ENCODE measurements at places on chromosomes 7 and 10. TPM values are rescaled to one million over a fixed set of nuclear protein-coding genes. Genes with fewer than 3 reads are reported as not detected.

- DNase-seq = no peak
Observed at GRCh38 chr7:157429680-157430224, 92.9 kb downstream of the DNAJB6 start.

DNA sequence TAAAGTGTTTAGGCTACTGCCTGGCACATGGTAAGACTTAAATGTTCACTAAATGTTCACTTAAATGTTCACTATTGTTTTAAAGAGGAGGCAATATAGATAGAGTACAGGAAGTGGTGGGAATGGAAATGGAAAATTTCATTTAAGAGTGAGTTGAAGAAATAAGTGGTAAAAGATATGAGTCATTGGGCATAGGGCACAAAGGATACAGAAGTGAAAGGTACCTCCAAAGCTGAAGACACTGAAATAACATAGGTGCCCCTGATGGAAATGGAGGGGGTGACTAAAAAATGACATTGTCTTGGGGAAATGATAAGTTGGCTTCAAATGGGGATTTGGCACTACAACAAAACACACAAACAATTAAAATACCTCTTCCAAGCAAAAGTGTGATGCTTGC is 5.2 kb upstream of the FRA10AC1 start:
- no peak for DNase-seq

DNA sequence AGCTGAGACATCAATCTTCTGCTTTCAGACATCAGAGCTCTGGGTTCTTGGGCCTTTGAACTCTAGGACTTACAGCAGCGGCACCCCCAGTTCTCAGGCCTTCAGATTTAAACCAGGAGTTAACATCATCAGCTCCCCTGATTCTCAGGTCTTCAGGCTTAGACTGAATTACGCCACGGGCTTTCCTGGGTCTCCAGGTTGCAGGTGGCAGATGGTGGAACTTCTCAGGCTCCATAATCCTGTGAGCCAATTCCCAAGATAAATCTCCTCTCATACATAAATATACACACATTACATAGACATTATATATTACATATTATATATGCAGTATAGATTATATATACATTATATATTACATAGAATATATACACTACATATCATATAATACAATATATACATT is 408.9 kb upstream of the AUTS2 start:
- no peak for DNase-seq

The HPS1 gene
- total RNA-seq = 31.1 TPM

Data from Caki2 (cell line).